ENCODE measurements at places on chromosomes 12 and 14. TPM values are rescaled to one million over a fixed set of nuclear protein-coding genes. Genes with fewer than 3 reads are reported as not detected.

Gene SIX6
- not detected for polyA plus RNA-seq

Gene KLRC3
- not detected for polyA plus RNA-seq

Gene NID2
- polyA plus RNA-seq: 0.34 TPM

GRCh38 chr12:112234303-112234702 is 108.9 kb downstream of the TRAFD1 start:
- DNase-seq: no peak

DNA sequence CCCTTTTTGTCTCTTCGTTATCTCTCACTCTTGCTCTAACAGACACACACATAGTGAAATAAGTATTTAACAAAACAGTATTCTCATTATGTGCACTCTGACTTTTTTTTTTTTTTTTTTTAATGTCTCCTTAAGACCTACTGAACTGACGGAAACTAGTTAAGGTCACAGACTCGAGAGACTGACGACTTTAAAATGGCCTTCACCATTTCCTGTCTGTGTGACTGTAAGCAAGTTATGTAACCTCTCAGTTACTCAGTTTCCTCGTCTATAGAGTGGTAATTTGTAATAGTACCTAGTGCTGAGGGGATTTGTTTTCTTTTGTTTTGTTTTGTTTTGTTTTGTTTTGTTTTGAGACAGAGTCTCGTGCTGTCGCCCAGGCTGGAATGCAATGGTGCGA is 284.8 kb downstream of the FBXL14 start:
- no peak for DNase-seq

DNA sequence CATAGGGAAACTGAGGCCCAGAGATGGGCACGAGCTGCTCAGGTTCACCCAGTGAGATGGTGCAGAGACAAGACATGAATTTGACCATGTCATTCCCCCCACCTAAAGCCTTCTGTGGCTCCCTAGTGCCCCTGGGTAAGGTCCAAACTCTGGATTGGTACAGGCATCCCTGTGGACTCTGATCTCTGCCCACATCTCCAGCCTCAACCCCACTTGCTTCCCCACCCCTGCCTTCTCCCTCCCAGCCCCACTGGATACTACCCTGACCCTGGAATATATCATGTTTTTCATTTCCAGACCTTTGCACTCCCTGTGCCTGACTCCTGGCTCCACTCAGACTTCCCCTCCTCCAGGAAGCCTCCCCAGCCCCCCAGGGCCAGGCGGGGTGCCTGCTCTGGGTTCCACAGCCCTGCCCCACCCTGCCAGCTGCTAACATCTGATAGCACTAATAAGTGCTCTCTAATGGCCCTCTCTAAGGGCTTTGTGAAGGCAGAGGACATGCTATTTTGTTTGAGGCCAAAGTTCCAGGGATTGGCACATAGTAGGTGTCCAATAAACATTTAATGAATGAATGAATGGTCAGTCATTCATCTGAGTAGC is 1.1 kb upstream of the SDSL start:
- DNase-seq: no peak

DNA sequence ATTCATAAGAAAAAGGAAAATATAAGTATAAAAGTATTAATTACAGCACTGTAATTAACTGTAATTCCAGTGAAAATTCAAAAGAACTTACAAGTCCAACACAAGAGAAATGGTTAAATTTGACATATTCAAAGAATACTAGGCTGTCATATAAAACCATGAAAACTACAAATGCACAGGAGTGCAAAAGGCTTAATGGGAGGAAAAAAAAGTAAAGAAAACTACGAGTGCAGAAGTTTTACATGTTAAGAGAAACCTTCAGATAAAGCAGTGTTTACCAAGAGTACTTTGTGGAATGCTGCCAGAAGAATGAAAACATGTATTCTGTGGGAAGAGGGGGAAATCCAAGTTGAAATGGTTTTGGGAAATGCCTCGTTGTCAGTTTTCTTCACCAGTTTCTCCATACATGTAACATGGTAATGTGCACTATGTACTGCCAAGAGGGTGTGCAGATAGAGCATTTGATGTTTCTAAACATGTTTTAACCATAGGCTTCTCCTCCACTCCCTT is 9.1 kb downstream of the HEATR5A start:
- DNase-seq: no peak
